Activated B cell treated with CpG ODN at 0.5 μM for 24 hours (primary cell): ENCODE measurements at places on chromosomes 13 and 19.
A peak's percentile ranks its signal among the peaks of the same experiment; 100 is the strongest.

- DNase-seq = peak; percentile 31
- H3K4me1 ChIP-seq = peaks cover 84% of the 10 kb centered on the region
- peak overlapping the region; percentile 50 for H3K4me3 ChIP-seq
- peak overlapping the region; percentile 68 for H3K27ac ChIP-seq
- peaks cover 80% of the 10 kb centered on the region for H3K36me3 ChIP-seq
Observed at GRCh38 chr19:5627395-5627904, 4.6 kb downstream of the SAFB start.

DNA sequence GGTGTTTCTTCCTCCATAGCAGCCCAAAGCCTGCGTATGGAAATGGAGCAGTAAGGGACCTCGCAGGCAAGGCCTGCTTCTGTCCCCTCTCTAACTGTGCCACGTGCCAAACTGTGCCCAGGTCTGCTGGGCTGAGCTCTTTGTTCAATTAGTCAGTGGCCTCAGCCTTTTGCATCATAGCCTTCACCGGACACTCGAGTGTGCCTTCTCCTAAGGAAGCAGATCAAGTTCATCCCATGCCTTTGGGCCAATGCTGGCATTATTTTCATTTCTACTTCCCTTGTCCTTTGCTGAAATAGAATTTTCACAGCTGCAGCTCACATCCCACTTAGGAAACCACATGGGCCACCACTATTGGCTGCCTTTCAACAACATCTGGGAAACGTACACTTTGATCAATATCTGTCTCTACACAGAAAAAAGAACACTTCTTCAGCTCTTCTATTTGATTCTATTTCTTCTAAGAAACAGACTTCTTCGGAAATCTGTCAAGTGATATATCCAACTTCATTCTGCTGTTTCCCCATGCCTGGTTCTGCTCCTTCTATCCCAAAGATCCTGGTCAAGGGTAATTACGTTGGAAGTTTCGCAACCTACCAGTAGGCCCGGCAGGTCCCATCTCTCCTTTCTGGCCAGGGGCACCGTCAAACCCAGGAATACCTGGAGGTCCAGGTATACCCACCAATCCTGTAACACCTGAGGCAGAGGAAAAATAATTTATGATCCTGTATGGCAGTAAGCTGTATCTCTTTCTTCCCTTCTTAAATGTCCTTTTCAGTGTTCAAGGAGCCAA lies 143.9 kb downstream of the COL4A1 start:
- H3K27me3 ChIP-seq = peaks cover 4% of the 10 kb centered on the region
- H3K4me3 ChIP-seq = no peak overlapping the region
- H3K4me1 ChIP-seq = no peaks in the 10 kb centered on the region
- H3K27ac ChIP-seq = no peak overlapping the region
- no peak for DNase-seq

DNA sequence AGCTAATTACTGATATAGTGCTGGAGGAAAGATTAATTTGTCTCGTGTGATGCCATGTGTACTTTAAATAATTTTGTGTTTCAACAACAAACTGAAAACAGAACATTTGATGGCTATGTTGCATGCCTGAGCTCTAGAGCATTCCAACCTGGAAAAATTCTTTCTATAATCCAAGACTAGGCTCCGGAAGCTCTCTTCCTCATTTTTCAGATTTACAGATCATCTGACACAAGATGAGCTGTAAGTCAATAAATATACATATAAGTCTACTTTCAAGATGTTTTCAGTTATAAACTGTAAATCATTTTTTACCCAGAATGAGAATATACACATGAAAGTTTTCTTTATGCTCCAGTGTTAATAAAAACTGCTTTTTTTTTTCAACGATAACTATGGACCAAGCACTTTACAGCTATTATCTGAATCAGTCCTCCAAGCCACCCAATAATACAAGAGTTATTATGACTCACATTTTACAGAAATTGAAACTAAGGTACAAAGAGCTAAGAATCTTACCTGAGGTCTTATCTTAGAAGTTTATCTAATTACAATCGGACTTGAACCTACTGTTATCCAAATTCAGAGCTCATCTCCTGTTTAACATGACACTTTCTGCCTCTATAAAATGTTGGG lies 6.4 kb upstream of the FOXO1 start:
- H3K4me1 ChIP-seq = peaks cover 20% of the 10 kb centered on the region
- no peaks in the 10 kb centered on the region for H3K36me3 ChIP-seq
- no peaks in the 10 kb centered on the region for H3K27me3 ChIP-seq
- no peak overlapping the region for H3K27ac ChIP-seq

DNA sequence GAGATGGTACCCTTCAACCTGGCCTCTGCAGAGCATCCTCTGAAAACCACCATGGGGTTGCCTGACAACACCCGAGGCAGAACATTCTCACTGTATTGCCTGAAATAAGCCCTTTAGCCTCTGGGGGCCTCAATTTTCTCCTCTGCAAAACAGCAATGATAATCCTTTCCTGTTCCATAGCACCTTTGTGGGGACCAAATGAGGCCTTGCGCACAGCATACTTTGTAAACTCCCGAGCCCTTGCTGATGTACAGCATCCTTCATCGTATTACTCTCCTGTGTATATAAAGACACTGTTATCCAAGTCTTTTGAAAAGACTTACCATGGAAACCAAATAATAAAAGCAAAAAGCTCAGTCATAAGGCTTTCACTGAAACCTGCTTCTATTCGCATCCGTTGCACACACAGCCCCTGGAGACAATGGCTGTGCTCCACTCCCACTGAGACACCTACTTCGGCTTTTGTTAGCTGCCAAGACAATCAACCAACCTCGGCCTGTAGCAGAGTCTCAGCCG lies 276.0 kb downstream of the FOXO1 start:
- H3K27me3 ChIP-seq = no peaks in the 10 kb centered on the region
- DNase-seq = no peak
- no peak overlapping the region for H3K4me3 ChIP-seq
- H3K4me1 ChIP-seq = peaks cover 26% of the 10 kb centered on the region
- H3K36me3 ChIP-seq = no peaks in the 10 kb centered on the region

DNA sequence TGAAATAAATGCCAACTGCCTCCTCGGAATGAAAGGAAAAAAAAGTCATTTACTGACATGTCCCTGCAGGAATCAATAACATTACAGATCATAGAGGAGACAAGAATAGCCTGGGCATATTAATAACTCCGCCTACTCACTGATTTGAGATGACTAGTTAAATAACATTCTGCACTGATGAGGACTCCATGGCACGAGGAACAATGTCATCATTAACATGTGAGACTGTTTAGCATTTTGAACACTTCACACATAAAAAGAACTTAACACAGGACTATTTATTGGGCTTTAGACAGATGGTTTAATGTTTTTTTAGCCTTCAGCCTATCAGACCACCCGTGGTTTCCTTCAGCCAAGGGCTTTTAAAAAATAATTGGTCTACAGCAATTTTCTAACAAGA lies 170.1 kb downstream of the OLFM4 start:
- no peaks in the 10 kb centered on the region for H3K36me3 ChIP-seq
- no peak overlapping the region for H3K27ac ChIP-seq
- H3K4me3 ChIP-seq = no peak overlapping the region
- no peak for DNase-seq

GRCh38 chr19:30780032-30780431 lies 407.8 kb downstream of the ZNF536 start:
- H3K36me3 ChIP-seq = no peaks in the 10 kb centered on the region
- no peak overlapping the region for H3K27ac ChIP-seq
- H3K4me3 ChIP-seq = no peak overlapping the region

GRCh38 chr13:51043310-51043709 lies 67.8 kb downstream of the C13orf42 start:
- H3K27me3 ChIP-seq = peaks cover 3% of the 10 kb centered on the region
- no peaks in the 10 kb centered on the region for H3K36me3 ChIP-seq

- H3K4me3 ChIP-seq = no peak overlapping the region
- H3K27me3 ChIP-seq = no peaks in the 10 kb centered on the region
- peaks cover 8% of the 10 kb centered on the region for H3K36me3 ChIP-seq
- H3K27ac ChIP-seq = peak overlapping the region; percentile 100
- H3K4me1 ChIP-seq = peaks cover 54% of the 10 kb centered on the region
Observed at GRCh38 chr13:33544308-33544707, 258.8 kb upstream of the STARD13 start.

DNA sequence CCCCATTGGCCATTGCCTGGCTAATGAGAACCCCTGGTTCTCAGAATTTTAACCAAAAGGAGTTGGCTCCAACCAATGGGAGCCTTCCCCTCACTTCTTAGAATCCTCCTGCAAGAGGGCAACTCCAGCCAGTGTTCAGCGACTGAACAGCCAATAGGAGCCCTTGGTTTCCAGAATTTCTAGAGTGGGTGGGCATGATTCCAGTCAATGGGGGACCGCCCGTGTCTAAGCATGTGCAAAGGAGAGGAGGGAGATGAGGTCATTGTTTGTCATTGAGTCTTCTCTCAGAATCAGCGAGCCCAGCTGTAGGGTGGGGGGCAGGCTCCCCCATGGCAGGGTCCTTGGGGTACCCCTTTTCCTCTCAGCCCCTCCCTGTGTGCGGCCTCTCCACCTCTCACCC lies 9.5 kb upstream of the SWSAP1 start:
- H3K36me3 ChIP-seq = peaks cover 30% of the 10 kb centered on the region
- H3K4me3 ChIP-seq = no peak overlapping the region
- no peak overlapping the region for H3K27ac ChIP-seq
- H3K4me1 ChIP-seq = peaks cover 2% of the 10 kb centered on the region
- no peak for DNase-seq

DNA sequence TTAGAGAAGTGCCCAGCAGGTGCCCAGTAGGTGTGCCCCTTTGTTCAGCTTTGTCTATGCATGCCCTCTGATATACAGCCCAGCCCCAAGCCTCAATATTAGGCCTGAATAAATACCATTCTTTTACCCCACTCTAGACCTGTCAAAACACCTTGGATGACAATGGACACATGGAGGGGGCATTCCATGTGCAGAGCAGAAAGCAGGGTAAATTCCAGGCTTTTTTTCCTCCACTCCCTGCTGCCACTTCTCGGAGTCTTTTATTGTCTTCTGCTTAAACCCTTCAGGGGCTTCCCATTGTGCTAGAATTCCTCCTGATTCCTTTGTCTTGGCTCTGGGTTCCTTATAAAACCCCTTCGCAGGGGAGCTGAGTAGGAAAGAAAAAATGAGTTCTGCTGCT lies 5.8 kb upstream of the FRY start:
- no peaks in the 10 kb centered on the region for H3K36me3 ChIP-seq
- DNase-seq = no peak
- no peak overlapping the region for H3K27ac ChIP-seq
- H3K27me3 ChIP-seq = no peaks in the 10 kb centered on the region
- no peak overlapping the region for H3K4me3 ChIP-seq

DNA sequence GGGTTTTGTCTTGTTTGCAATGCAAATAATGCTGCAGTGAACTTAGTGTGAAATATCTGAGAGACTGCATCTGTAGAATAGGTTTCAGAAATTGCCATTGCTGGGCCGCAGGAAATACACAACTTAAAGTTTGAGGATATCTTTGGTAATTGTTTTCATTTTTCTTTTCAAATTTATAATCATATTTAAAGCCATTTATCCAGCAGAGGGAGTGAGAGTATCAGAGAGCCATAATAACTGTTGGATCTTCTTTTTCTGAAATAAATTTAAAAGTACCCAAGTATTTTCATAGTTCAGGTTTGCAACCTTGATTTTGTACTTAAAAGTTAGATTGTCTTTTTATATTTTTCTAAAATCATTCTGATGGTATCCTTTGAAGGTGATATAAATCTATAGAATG lies 99.4 kb downstream of the ZMYM2 start:
- H3K27me3 ChIP-seq = no peaks in the 10 kb centered on the region
- no peaks in the 10 kb centered on the region for H3K4me1 ChIP-seq
- H3K4me3 ChIP-seq = no peak overlapping the region
- no peak for DNase-seq
- no peak overlapping the region for H3K27ac ChIP-seq

- H3K27me3 ChIP-seq = no peaks in the 10 kb centered on the region
- peaks cover 26% of the 10 kb centered on the region for H3K36me3 ChIP-seq
- no peak for DNase-seq
Observed at GRCh38 chr13:73933795-73934194, 200.4 kb downstream of the KLF12 start.

- H3K4me1 ChIP-seq = no peaks in the 10 kb centered on the region
- no peak for DNase-seq
- no peaks in the 10 kb centered on the region for H3K36me3 ChIP-seq
- H3K4me3 ChIP-seq = no peak overlapping the region
- no peak overlapping the region for H3K27ac ChIP-seq
- H3K27me3 ChIP-seq = peaks cover 2% of the 10 kb centered on the region
Observed at GRCh38 chr13:76449716-76450115, 436.5 kb downstream of the KCTD12 start.

GRCh38 chr19:29247051-29247450 lies 34.1 kb upstream of the UQCRFS1 start:
- no peak overlapping the region for H3K4me3 ChIP-seq
- no peaks in the 10 kb centered on the region for H3K4me1 ChIP-seq
- no peaks in the 10 kb centered on the region for H3K36me3 ChIP-seq

GRCh38 chr19:5103061-5103701 lies 134.3 kb downstream of the KDM4B start:
- peaks cover 36% of the 10 kb centered on the region for H3K36me3 ChIP-seq
- no peaks in the 10 kb centered on the region for H3K4me1 ChIP-seq
- no peak for DNase-seq
- H3K4me3 ChIP-seq = no peak overlapping the region
- no peaks in the 10 kb centered on the region for H3K27me3 ChIP-seq
- H3K27ac ChIP-seq = no peak overlapping the region

GRCh38 chr19:2194513-2195078 lies 30.9 kb downstream of the DOT1L start:
- H3K27me3 ChIP-seq = no peaks in the 10 kb centered on the region
- peaks cover 5% of the 10 kb centered on the region for H3K4me1 ChIP-seq

DNA sequence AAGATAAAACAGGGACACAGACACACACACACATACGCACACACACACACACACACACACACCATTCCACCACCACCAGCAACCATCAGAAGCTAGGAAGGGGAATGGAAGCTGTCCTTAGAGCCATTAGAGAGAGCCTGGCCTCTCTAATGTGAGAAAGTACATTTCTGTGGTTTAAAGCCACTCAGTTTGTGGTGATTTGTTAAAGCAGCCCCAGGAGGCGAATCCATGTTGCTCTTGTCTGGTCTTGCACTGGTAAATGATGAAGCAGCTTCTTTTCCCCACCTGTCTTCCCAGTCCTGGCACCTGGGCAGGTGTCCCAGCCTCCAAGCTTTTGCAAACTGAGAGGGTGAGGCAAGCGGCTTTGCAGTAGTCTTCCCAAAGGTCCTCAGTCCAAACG lies 118.9 kb upstream of the KL start:
- no peaks in the 10 kb centered on the region for H3K4me1 ChIP-seq
- peaks cover 9% of the 10 kb centered on the region for H3K27me3 ChIP-seq
- no peak for DNase-seq
- H3K27ac ChIP-seq = no peak overlapping the region

- peaks cover 33% of the 10 kb centered on the region for H3K4me1 ChIP-seq
- DNase-seq = peak; percentile 73
- H3K27me3 ChIP-seq = peaks cover 48% of the 10 kb centered on the region
- no peaks in the 10 kb centered on the region for H3K36me3 ChIP-seq
- no peak overlapping the region for H3K4me3 ChIP-seq
Observed at GRCh38 chr19:49145573-49146407, 9.4 kb downstream of the HRC start.

GRCh38 chr13:108959234-108959633 lies 329.8 kb downstream of the MYO16 start:
- H3K4me1 ChIP-seq = no peaks in the 10 kb centered on the region
- no peaks in the 10 kb centered on the region for H3K36me3 ChIP-seq
- DNase-seq = no peak
- H3K4me3 ChIP-seq = no peak overlapping the region

- H3K36me3 ChIP-seq = no peaks in the 10 kb centered on the region
- no peaks in the 10 kb centered on the region for H3K4me1 ChIP-seq
- no peak overlapping the region for H3K4me3 ChIP-seq
- no peak overlapping the region for H3K27ac ChIP-seq
- no peak for DNase-seq
Observed at GRCh38 chr19:51508059-51508733, 6.6 kb upstream of the SIGLEC12 start.
